CD4-positive, CD25-positive, alpha-beta regulatory T cell (primary cell): ENCODE measurements at places on chromosomes 3 and 15. TPM values are rescaled to one million over a fixed set of nuclear protein-coding genes. Genes with fewer than 3 reads are reported as not detected.
A peak's percentile ranks its signal among the peaks of the same experiment; 100 is the strongest.

DNA sequence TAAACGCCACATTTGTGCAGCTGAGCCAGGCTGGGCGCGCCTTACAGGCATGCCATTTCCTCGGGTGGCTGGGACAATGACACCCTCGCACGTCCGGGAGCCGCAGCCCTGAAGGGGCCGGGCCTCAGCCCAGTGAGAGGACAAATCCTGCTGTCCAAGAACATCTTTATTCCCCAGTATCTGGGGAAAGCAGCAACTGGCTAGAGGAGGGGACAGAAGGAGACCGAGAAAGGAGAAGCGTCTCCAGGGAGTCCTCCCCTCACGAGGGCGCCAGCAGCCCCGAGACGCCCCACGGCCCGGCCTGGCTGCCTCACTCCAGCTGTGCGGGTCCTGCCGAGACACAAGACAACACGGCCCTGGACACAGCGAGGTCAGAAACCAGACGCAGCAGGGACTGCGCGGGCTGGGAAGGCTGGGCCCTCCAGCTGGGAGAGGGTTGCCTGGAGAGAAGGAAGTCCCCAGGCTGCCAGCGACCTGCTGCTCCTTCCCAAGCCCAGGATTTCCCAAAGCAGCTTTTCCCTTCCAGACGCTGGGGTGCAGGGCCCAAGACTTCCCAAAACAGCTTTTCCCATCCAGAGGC lies 130.2 kb downstream of the CHSY1 start:
- no peaks in the 10 kb centered on the region for H3K36me3 ChIP-seq
- no peaks in the 10 kb centered on the region for H3K27me3 ChIP-seq
- DNase-seq = peak; percentile 44
- H3K4me3 ChIP-seq = no peak overlapping the region

- no peak overlapping the region for H3K27ac ChIP-seq
- peaks cover 10% of the 10 kb centered on the region for H3K36me3 ChIP-seq
- no peak for DNase-seq
- peaks cover 17% of the 10 kb centered on the region for H3K4me1 ChIP-seq
- H3K4me3 ChIP-seq = no peak overlapping the region
Observed at GRCh38 chr3:9897408-9898372, 5.0 kb upstream of the IL17RE start.

DNA sequence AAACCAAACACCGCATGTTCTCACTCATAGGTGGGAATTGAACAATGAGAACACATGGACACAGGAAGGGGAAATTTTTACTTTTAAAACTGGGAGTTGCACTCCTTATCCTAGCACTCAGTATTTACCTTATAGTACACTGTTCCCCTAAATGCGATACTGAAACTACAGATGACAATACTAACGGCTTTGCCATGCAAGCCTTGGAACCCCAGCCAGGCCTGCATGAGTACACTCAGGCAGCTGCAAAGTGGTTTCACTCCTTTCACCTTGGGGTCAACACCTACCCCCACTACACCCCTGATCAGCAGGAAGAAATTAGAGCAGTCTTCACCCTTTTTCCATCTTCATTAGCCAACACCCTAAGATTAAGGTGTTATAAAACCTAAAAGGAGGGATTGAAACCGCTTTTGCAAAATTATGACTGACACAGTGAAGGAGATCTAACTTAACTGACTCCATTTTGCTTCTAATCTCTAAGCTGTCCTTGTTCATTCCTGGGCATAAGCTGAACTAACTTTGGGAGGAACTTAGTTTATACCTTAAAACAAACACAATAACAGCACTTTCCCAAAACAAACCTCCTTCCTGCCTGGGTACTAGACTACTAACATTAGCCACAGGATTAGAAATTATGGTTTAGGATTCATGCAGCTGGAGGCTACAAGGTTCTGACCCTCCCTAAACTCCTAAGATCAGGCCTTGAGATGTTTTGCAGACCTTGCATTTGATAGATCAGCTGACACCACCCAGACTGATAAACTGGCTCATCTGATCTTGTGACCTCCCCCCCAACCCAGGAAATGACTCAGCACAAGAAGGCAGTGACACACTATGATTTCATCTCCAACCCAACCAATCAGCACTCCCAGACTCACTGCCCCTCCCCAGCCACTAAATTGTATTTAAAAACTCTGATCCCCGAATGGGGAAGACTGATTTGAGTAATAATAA lies 452.1 kb upstream of the PPP2R3A start:
- no peak overlapping the region for H3K27ac ChIP-seq
- no peaks in the 10 kb centered on the region for H3K4me1 ChIP-seq
- DNase-seq = no peak
- no peak overlapping the region for H3K4me3 ChIP-seq
- no peaks in the 10 kb centered on the region for H3K27me3 ChIP-seq

DNA sequence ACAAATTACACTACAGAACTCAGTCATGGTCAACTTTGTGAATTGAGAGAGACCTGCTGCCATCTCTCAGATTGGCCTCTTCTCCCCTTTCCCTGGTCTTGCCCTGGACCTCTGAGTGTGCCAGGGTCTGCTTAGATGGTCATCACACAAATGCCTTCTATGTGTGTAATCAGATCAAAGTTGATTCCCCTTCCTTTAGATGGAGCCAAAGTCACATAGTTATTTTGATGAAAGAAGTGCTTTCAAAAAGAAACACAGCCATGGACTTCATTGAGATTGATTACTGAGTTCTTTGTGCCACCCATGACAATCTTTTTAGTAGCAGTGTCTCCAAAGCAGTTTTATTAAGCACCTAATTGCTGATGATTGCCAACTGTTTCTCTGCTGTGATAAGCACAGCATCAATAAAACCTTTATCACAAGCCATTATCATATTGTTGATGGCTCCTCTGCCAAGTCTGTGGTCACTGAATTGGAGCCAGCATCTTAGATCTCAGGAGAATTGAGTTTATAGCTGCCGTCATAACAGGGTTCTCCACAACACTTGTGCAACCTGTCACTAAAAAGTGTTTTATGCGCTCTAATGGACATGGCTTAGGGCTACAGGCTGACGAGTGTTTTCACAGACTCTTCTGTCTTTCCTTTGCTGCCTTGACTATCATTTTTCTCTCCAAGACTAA lies 149.7 kb upstream of the NUDT16 start:
- no peak overlapping the region for H3K27ac ChIP-seq
- H3K27me3 ChIP-seq = no peaks in the 10 kb centered on the region
- no peaks in the 10 kb centered on the region for H3K36me3 ChIP-seq
- H3K4me1 ChIP-seq = no peaks in the 10 kb centered on the region
- no peak overlapping the region for H3K4me3 ChIP-seq

- no peak overlapping the region for H3K27ac ChIP-seq
- H3K4me1 ChIP-seq = no peaks in the 10 kb centered on the region
- no peak for DNase-seq
- no peak overlapping the region for H3K4me3 ChIP-seq
- H3K36me3 ChIP-seq = peaks cover 6% of the 10 kb centered on the region
Observed at GRCh38 chr3:196412704-196413103, 19.5 kb downstream of the UBXN7 start.

Gene FRMD5
- not detected for total RNA-seq
